ENCODE measurements at places on chromosomes 3 and 15.
A peak's percentile ranks its signal among the peaks of the same experiment; 100 is the strongest.

DNA sequence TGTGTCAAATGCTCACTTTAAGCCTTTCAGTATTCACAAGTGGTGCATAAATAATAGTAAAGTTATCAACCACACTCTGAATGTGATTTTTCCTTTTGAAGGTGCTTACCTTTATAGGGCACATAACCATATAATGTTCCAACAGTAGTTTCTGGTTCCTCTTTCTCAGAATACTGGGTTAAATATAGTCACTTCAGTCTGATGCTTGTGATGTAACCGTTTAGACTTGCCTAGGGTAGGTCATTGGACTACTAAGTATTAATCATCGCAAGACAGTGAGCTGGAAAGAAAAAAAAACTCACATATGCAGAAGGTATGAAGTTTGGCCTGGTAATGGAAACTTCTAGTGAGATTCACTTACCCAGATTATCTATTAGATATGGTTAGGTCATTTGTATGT lies 1.9 kb downstream of the KBTBD8 start:
- no peak for DNase-seq

- DNase-seq, result no peak
These were observed 87.6 kb downstream of the FOXP1 start for GRCh38 chr3:71495708-71496472.

DNA sequence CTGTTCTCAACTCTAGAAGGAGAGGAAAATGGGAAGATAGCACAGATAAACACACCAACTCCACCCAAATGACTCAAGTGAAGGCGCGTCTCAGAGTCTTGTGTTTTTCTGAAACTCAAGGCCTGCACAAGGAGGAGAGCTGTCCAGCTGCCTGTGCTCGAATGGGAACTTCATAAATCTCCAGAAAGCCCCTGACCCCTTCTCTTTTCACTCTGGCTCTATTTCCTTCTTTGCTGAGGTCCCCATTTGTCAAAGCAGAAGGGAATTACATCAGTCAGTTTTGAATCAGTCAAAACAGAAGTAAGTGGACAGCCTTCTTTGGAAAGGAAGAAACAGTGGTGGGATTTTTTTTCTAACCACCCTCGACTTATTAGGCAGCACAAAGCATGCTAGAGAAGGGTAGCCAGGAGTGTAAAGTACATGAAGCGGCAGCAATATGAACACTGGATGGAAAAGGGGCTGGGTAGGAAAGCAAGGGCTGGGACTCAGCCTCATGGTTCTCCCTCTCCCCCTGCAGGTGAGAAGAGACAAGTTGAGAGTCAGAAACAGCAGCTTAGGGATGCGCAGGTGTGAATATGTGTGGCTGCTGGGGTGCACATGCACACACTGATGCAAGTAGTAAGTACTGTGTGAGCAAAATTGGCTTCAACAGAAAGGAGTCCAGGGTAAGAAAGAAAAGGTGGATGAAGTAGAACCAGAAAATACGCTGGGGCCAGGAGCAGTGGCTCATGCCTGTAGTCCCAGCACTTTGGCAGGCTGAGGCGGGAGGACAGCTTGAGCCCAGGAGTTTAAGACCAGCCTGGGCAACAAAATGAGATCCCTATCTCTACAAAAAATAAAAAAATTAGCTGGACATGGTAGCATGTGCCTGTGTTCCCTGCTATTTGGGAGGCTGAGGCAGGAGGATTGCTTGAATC lies 36.6 kb upstream of the MAGEF1 start:
- no peak for DNase-seq

GRCh38 chr15:84992157-84992944 lies 10.7 kb downstream of the PDE8A start:
- DNase-seq, result no peak

GRCh38 chr3:88219138-88219792 lies 69.5 kb downstream of the C3orf38 start:
- no peak for DNase-seq

DNA sequence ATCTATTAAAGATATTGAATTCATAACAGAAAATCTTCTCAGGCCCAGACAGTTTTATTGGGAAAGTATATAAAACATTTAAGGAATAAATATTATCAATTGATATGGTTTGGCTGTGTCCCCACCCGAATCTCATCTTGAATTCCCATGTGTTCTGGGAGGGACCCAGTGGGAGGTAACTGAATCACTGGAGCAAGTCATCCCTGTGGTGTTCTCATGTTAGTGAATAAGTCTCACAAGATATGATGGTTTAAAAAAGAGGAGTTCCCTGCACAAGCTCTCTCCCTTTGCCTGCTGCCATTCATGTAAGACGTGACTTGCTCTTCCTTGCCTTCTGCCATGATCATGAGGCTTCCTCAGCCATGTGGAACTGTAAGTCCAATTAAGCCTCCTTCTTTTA lies 160.5 kb downstream of the ANO10 start:
- DNase-seq, result no peak

- DNase-seq, result peak; percentile 64
These were observed 1.6 kb upstream of the NTRK3 start for GRCh38 chr15:88258093-88258641.

GRCh38 chr3:71728632-71729342 lies 3.6 kb upstream of the EIF4E3 start:
- no peak for DNase-seq

- no peak for DNase-seq
These were observed 18.9 kb downstream of the NR1I2 start for GRCh38 chr3:119800844-119801243.

- no peak for DNase-seq
These were observed 672.0 kb downstream of the SI start for GRCh38 chr3:164406281-164406680.

DNA sequence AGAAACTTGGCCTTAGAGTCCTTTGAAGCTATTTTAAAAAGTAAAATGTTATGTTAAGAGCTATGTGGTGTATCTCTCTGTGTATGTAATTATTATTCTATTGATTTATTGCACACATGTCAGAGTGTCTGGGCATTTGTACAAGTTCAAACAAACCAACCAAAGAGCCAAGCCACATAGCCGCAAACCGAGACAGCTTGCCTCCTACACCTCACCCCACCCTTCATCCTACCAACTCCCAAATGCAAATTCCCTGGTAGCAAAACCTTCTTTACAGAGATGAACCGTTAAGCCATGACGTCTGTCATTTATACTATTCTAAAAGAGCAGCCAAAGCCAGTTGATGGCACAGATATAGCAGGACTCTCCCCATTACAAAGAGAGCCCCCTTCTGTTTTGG lies 332.3 kb downstream of the ERC2 start:
- no peak for DNase-seq

DNA sequence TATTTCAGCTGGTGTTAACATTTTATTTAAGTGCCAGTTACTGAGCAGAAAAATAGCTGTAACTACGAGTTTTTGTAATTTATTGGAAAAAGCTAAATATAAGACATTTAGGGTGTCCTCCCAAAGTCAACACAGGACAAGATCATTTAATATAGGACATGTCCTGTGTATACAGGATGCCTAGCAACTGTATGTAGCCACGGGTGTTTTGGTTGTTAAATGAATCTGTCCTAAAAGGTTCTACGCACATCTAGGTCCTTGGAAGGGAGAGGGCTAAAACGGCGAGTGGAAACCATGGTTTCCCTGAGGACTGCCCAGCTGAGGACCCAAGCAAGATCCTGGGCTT lies 565 bp upstream of the ZNF621 start:
- DNase-seq, result no peak

GRCh38 chr3:140296796-140297352 lies 361.9 kb downstream of the CLSTN2 start:
- no peak for DNase-seq

DNA sequence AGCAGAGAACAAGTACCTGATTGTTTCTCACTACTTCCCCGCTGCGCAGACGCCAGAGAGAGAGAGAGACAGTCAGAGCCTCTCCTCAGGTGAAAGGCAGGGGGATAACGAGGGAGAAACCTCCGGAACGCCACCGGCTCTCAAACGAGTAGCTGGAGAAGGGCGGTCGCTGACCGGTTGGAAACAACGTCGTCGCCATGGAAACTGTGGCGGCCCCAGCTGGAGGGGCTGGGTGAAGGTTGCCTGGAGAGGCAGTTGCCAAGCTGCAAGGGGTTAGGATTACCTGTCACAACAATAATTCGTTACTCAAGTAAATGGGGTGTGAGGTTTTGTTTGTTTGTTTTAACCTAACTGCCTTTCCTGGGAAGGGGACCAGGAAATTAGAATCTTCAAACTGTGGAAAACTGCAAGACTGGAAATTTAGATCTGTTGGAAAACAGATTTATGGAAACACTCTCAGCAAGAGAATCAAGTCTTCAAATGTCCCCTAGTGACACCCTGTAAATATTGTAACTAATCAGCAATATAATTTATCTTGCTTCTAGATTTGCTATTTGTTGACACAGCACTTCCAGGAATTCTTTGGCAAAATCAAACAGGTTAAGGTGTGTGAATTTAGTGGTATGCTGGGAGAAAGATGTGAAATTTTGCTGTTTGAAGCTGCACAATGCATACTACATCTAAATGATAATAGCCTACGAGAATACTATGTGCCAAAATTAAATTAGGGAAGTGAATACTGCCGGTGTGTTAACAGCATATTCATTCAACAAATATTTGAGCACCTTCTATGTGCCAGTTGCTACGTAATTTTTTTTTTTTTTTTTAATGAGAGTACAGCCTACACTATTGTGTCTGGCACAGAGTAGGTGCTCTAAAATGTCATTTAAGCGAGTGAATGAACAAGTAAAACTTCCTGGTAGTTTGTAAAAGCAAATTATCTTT lies at the start of gene DNAH12:
Gene DNAH12 (minus strand): TSS at position 164 of the 945 bp plus-strand sequence. CDS start 1,474 bp downstream, outside the sequence.
- DNase-seq, result peak; percentile 75

- DNase-seq, result no peak
These were observed 3.5 kb upstream of the ERC2 start for GRCh38 chr3:56471771-56472170.

DNA sequence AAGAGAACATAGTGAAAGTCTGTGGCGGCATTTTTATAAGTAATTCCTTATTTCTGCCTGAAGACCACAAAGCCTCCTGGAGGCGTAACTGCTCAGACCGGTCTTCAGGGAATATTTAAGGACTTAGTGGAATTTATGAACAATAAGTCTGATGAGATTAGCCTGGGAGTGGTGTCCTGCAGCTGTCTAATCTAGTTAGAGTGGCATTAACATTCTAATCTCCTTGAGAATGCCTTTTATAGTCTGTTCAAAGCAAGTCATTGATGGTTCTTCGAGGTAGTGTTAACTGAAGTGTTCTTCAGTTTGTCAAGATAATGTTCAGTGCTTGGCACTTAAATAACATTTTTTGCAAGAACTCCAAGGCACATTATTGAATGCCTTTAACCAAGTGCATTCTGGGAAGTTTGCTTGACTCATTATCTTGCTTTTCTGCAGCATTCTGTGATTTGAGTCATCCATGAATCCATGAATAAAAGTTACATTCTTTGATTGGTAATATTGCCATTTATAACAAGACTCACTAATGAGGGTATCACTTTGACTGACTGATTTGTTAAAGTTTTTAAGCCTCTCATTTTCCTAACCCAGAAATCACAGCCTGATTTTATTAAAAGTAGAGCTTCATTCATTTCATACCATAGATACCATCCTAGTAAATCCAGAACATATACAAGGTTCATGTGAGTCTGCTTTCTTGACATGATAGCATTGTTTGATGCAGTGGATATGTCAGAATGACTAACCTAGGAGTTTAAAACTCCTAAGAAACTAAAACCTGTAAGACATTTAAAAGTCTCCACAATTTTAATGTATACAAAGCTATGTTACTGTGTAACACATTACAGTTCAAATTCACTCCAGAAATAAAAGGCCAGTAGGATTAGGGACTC lies 12.5 kb downstream of the RBM5 start:
- no peak for DNase-seq

GRCh38 chr15:96585484-96586386 lies 255.2 kb downstream of the NR2F2 start:
- no peak for DNase-seq

GRCh38 chr15:95840004-95840403 lies 490.5 kb upstream of the NR2F2 start:
- DNase-seq, result no peak

- DNase-seq, result no peak
These were observed 11.8 kb downstream of the CPN2 start for GRCh38 chr3:194339356-194339755.

GRCh38 chr3:168981396-168981795 lies 682.1 kb downstream of the MECOM start:
- no peak for DNase-seq

DNA sequence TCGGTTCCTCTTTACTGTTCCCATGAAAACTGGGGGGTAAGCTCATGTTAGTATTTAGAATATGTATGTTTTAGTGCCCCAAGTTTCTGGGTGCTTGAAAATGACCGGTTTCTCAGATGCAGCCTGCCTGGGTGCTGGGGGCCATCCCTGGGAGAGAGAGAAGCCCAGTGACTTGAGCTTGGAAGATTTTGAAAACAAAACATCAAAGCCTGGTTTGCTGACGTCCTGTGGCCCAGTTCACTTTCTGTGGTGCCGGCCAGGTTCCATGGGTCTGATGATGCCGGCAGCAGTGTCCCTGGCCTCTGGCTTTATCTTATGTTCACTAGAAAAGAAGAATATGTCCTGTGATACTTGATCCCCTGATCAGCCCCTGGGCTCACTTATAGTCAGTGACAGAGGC lies 17.1 kb downstream of the APBA2 start:
- no peak for DNase-seq

DNA sequence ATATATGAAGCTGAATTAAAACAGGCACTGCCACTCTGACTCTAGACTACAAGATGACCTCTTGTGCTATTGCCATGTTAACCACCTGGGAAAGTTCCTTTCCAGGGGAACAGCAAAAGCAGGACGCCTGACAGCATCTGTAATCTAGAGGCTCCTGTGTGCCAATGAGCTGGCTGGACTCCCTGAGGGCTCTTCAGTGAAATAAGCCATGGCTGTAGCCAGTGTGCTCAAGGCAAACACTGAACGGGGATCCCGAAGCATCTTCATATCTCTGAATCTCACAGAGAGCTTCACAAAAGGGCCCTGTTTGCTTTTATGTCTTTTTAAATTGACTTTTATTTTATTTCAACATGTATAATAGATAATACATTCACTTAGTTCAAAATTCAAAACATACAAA lies 57.2 kb downstream of the BFSP2 start:
- DNase-seq, result no peak

DNA sequence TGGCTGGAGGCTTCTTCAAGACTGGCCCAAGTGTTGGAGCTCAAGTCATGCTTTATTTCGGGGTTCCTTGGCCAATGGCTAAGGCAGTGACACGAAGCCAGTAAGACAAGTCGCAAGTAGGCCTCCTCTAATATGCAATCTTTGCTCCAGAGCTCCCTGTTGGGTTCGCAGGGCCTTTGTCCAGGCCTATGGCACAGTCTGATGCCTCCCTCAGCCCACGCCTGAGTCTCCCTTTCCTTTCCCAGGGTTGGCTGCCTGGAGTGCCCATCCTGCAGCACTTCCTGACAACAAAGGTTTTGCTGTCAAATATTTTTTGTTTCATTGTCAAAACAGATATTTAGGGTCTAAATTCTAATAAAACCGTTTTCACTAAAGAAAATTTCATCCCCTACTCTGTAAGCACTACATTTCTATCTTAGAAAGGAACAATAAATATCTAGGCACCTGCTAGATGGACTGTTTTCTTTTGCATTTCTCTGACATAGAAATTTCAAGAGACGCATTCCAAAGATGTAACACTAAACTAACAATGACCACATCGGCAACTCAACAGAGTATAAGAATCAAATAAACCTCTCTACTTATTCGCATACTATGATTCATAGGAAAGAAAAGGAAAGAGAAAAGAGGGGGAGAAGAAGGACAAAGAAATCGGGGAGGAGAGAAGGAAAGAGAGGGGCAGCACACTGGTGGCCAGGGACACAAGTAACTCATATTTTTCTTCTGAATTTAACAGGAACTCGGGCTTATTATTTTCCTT lies 393.1 kb upstream of the ATP11B start:
- no peak for DNase-seq

All from upper lobe of right lung (tissue), 1 donor.